ENCODE measurements at places on chromosomes 4 and X.

DNA sequence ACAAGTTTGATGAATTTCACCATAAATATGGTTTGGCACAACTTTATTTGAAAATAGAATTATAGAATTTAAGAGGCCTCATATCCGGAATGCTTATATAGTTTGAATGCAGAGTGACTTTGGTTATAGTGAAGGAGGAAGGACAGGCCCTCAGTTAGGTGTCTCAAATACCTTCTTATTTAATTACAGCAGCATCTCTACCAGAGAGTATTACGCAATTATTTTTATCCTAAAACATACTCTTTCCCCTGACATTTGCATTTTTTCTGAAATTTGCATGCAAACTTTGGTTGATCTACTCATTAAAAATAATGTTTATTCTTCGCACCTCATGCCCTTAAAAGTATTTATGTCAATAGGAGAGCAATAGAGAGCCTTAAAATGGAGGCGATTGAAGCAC lies 305.4 kb downstream of the PACRGL start:
- DNase-seq = no peak

- peak; percentile 57 for DNase-seq
These were observed 33.4 kb upstream of the RBM47 start for GRCh38 chr4:40662962-40663604.

DNA sequence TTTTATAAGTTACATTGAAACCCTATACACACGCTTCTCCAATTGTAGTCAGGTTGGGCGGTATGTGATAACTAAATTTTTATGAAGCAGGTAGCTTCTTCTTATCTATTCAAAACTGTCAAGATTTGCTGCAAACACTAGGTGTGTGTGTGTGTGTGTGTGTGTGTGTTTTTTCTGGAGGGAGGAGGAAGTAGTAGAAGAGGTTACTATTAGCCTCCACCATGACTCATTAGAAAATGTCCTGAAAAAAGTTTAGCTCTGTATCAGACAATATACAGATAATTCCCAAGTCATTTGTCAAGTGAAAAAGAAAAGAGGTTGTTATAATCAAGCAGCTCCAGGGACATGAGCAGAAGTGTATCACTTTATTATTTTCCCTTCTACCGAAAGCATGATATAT lies 33.9 kb downstream of the PCDH7 start:
- no peak for DNase-seq

- no peak for DNase-seq
These were observed 148.8 kb downstream of the PDE5A start for GRCh38 chr4:119479835-119480234.

DNA sequence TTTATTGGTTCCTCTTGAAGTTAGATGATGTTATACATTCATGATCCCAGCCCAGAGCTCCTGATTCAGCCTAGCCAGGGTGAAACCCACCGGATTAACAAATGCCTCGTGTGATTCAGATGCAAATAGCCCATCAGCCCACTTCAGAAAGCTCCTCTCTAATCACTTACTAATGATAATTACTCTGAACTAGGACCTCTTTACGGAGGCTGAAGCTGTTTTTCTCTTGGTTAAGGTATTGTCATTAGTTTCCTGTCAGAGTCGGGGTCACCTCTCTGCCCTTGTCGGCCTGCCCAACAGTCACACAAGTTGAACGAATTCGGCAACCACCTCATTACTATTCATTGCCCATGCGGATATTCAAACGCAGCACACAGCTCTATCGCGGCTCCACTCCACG lies 36.6 kb downstream of the ZFP42 start:
- DNase-seq = no peak

Data from activated naive CD4-positive, alpha-beta T cell treated with Interleukin-2 at 50 U/mL for 16 hours (primary cell).